ENCODE measurements at places on chromosomes 1 and 21.

- no peak for DNase-seq
These were observed 40.3 kb upstream of the CNTN2 start for GRCh38 chr1:205002705-205003104.

GRCh38 chr1:51610637-51611036 is 6.3 kb upstream of the OSBPL9 start:
- no peak for DNase-seq

DNA sequence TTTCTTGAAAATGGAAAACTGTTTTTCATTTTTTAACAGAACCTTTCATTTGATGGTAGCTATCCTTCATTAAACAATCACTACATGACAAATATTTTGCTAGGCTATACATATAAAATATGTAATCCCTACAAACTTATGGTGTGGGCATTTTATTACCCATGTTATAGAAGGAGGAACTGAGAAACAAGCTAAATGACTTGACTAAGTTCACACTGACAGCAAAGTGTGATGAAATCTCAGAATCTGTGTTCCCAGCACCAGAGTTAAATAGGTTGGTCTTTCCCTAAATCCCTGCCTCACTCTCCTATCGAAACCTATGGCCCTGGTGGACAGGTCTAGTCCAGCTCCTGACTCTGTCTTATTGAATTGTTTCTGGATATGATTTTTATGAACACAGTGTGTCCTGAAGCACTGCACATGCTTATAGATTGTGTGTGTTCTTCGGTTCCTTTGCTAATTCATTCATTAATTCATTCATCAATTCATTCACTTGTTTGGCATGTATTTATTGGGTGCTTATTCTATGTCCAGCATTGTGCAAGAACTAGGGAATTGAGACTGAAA is 301.0 kb downstream of the GRIK1 start:
- DNase-seq, result peak; percentile 48

DNA sequence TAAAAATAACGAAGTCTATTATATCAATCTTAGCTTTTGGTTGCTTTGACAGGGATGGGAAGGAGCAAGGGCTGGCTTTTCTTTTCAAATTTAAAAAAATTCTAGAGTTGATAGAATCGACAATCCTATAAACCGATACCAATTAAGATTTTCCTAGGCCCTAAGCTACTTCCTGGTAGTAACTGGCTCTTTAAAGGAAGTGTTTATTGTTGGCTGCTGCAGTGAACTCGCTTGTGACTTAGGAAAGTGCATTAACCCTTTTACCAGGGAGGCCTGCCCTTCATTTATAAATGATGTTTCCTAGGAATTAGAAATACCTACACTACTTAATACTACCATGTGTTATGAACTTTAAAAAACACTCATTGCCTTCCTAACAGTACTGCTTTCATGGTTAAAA is 33.2 kb downstream of the ATP5PF start:
- DNase-seq, result no peak

GRCh38 chr1:162720996-162721395 is 69.5 kb upstream of the HSD17B7 start:
- no peak for DNase-seq

DNA sequence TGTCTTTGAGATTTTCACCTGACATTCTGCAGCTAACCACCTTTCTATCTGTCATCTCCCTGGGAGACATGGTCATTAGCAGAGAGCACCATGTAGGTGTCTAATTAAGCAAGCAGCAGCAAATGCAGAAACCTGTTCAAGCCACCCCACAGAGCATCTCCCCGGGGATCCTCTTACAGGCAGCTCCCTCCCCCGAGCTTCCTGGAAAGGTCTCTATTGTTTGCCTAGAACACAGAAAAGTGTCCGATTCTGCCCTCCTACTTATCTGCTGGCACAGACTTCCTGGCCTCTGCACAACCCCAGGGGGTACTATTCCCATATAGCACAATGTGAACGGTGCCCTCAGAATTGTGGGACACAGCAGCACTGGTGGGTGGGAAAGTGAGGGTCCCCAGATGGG is 46.1 kb downstream of the PLEKHA6 start:
- DNase-seq, result no peak

DNA sequence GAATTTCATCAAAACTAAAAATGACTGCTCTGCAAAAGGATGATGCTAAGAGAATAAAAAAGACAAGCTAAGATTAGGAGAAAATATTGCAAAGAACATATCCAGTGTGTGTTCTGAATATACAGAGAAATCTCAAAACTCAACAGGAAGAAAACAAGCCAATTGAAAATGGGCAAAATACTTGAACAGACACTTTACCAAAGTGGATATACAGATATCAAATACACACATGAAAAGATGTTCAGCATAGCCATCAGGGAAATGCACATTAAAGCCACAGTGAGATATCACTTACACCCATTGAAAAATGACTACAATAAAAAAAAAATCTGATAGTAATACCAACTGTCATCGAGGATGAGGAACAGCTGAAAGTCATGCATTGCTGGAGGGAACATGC is 21.3 kb downstream of the PRMT2 start:
- no peak for DNase-seq

GRCh38 chr1:177223359-177223758 is 52.6 kb downstream of the BRINP2 start:
- DNase-seq, result no peak

DNA sequence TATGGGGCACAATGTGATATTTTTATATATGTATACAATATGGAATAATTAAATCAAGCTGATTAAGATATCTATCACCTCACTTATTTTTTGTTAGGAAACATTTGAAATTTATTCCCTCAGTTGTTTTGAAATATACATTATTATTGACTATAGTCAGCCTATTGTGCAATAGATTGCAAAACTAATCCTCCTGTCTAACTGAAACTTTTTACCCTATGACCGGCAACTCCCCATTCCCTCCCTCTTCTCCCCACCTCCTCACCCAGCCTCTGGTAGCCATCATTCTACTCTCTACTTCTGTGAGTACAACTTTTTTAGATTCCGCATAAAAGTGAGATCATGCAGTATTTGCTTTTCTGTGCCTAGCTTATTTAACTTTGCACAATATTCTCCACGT is 117.7 kb upstream of the SGIP1 start:
- peak; percentile 55 for DNase-seq

DNA sequence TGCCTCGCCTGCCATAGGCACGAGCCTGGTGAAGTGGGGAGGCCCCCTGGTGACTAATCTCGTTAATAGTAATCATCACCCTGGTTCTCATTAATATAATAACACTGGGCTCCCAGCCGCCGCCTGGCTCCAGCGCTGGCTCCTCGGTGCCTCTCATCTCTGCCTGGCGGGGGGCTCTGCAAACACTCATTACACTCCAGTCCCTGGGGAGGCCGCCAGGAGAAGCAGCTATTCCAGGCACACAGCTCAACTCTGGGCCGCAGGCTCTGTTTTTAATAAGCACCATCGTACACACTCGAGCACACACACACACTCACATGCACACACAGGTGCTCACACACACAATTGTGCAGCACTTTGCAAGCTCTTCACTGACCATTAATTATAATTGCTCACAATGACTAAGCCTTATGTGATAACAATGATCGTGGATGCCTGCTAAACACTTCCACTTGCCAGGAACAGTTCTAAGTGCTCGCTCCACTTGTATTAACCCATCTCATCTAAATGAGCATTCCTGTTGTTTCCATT is 52.2 kb downstream of the SDC3 start:
- no peak for DNase-seq

DNA sequence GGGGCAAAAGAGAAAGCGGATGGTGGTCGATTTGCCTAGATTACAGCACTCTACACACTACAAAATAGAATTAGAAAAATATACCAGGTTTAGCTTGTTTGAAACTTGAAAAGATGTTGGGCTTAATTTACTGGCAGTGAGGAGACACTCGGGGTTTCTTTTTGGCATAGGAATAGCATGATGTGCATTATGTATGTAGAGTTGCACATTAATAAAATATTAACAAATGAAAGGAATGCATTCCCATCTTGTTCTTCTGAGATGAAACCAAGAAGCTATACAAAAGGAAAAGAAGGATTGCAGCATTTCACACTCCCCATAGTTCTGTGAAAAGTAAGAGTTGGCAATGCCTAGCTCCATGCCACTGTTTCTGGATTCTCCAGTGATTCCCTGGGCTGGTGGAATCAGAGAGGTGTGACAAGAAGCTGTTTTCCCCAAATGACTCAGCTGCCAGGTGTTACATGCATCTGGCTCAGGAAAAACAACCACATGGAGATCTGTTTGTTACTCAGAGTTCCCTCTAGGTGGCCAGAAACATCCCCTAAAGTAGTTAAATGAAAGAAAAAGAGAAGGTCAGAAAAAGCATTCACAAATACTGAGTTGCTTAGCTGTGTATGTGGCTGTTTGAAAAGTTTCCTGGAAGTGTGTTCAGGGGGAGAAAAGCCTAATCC is 115.6 kb downstream of the UCK2 start:
- DNase-seq, result no peak

- no peak for DNase-seq
These were observed 27.2 kb upstream of the PGBD5 start for GRCh38 chr1:230453377-230453776.

DNA sequence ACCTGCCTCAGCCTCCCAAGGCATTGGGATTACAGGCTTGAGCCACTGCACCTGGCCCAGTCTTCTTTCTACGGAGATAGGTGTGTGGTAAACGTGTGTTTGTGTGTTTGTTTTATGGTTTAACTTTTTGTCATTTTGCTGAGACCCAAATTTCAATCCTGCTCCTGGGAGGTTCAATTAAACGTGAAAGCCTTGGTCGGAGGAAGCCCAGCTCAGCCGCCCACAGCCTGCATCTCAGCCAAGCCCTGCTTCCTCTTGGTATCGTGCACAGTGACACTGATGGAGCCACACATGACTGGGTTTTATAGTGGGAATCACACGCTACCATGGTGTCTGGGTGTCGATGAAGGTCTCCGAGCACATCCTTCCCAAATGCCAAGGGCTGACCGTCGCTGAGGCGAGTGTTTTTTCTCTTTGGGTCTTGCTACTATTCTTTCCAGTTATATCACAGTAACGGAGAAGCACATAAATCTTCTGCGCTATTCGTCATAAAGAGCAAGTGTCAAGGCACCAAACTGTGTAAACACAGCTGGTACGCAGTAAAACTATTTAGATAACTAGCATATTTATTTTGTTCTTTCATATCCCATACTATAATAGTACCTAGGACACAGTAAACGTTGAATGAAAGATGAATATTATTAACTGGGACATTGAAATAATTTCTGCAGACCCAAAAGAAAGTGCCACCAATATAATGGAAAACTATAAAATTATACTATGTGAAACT is 39.3 kb downstream of the HLCS start:
- DNase-seq, result peak; percentile 42

GRCh38 chr21:22585558-22585957 is 1587.3 kb downstream of the NCAM2 start:
- no peak for DNase-seq

GRCh38 chr1:15706751-15707150 is 22.6 kb downstream of the PLEKHM2 start:
- no peak for DNase-seq

DNA sequence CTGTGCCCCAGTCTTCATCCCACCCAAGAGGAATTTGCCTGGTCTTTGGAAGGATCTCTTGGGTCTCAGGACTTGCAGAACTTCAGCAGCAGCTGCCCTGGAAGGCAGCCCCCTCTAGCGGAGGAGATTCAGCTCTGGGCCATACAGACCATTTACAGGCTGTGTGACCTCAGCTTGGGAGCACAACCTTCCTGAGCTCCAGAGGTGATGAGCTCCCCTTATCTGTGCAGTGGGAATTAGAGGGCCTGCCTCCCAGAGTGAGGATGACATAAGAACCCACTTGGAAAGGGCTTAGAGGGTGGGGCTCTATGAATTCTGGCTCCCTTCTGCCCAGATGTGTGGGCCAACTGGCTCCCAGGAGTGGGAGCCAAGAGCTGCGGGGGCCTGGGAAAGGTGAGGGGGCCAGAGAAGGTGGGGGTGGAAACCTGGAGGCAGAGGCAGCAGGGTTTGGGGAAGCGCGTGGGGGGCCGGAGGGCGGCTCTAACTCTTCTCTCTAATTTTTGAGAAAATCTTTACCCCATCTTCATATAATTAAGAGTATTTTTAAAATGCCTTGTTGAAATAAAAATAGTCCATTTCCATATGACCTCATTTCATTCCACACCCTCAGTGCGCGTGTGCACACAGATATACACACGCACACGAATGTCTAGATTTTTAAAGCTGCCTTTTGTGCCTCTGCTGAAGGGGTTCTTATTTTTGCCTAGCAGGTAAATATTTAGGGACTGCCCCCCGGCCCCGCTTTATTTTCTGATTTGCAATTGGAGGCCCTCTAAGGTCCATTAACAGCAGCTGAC is 21.5 kb downstream of the EPHB2 start:
- DNase-seq, result peak; percentile 17

DNA sequence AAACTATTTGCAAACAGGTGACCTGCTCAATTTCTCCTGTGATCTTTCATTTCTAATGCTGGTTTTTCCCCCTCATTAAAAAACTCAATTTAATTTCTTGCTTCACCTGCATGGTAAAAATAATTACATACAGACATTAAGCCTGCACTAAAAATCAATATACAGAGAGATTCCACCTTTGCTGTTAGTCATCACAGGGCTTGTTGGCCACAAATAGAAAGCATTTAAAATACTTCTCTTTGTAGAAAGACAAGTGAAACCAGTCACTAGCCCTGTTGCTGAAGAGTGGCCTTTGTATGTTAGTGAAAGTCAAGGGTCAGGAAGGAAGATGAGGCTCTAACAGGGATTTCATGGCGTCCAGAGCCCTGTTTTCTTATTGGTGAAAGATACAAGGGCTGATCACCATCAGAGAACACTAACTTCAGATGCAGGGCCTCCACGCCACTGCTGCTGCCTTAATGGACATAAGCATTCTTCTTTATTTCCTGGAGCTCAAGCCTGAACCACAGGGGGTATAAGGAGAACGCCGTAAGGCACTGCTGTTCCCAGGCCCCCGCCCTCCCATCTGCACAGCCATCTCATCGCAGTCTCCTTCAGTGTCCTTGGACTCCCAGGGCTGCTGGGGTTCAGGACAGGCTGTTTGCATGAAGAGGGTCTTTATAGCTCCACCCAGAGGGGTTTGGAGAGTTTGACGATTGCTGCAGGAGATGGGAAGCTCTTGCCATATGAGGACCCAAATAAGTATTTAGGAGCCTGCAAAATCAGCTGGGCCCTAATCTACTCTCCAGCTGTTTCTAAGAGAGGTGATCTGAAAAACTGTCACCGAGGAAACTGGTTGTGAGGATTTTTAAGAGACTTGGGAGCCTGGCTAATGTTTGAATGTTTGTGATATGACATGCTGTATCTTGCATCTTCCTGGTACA is 117.3 kb upstream of the IRF2BP2 start:
- peak; percentile 42 for DNase-seq

DNA sequence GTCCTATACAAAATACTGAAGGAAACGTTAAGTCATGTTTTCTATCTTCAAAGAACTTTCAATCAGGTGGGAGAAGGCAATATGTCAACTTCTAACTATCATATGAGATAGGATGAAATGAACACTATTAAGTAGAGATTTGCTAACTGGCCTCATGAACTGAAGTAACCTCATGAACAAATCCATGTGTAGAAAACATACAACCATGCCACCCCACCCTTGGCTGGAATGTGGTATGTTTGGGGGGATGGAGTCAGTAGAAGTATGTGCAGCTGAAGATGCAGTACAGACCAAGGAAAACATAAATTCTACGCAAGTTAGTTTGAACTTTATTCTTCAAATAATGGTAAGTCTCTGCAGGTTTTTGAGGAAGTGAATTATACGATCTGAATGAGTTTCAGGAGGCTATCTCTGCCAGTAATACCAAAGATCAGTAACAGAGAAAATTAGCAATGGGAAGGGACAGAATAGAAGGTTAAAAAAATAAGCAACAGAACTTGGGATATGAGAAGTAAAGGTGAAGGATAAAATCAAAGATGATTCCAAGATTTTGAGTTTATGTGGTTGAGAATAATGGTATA is 4.5 kb downstream of the TRMT1L start:
- DNase-seq, result no peak

Data from inflammatory macrophage (primary cell).